Mesangial cell (primary cell): ENCODE measurements at places on chromosomes 11 and 22. TPM values are rescaled to one million over a fixed set of nuclear protein-coding genes. Genes with fewer than 3 reads are reported as not detected.

Gene MUS81
- total RNA-seq = 52.4 and 57.2 TPM in 2 replicates

Gene MS4A3
- total RNA-seq = not detected in 2 replicates

Gene MAPK8IP2
- 0.33 and 1.0 TPM in 2 replicates for total RNA-seq

Gene RAPSN
- not detected in 2 replicates for total RNA-seq

Gene ZDHHC5
- 45.6 and 59.2 TPM in 2 replicates for total RNA-seq

Gene CALCA
- total RNA-seq = 0.89 TPM in 1 of 2 replicates, not detected in the other

Gene SEZ6L
- total RNA-seq = not detected in 2 replicates
